CD4-positive, alpha-beta T cell treated with Interleukin-6 at 100 ng/mL for 8 hours (primary cell): ENCODE measurements at places on chromosomes 16 and 17.

GRCh38 chr17:42097691-42098631 lies at the start of gene ZNF385C:
Gene ZNF385C (minus strand): TSS chr17:42098473. CDS start chr17:42063056, 35,417 bp downstream.
- DNase-seq = peak; percentile 19

DNA sequence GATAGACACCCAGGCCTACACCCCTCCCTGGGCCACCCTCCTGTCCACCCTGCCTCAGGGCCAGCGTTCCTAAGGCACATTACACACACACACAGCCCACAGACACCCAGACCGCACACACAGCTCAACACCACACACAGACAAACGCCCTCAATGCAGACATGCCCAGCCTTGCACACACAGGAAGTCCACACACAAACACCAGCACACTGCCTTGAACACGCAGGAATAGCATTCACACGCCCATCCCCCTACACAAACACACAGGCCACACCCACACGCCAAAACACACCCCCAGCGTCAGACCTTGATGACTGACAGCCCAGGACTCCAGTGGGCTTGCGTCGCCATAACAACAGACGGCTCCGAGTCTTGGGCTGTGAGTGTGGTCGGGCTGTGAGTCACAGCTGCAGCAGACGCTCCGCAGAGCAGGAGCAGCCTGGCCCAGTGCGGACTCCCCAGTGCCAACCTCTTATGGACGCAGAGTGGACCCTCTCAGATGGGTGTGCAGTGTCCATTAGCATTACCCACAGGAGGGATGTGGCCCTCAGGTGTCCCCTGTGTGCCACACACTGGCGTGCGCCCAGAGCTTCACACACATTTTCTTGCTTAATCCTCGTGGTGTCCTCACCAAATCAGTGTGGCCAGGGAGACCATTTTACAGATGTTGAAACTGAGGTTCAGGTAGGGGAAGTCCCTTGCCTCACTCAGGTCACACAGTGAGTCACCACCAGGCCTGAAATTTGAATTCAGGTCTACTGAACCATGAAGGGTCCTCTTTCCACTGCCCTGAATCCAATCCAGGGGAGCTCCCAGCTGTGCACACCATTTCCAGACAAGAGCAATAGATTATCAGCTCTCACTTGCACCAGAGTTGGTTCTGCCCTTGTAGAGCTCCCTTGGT lies 17.8 kb upstream of the RAI1 start:
- peak; percentile 69 for DNase-seq

DNA sequence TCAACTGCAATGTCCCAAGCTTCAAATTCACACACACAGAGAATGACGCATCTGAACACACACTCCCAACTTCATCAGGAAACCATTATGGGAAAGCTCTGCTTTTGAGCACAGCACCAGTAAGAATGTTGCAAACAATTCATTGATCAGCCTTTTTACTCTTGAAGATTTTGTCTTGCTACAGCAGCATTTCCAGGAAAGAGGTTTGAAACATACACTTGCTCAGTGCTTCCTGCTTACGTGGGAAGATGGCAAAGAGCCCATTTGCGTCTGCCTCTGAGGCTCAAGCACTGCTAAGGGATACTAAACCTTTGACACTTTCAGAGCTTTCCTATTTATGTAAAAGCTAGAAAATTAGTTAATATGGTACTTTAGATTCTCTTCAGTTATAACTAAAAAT lies 77.2 kb upstream of the MON1B start:
- no peak for DNase-seq

- DNase-seq = no peak
Observed at GRCh38 chr16:73365016-73365551, 317.2 kb upstream of the ZFHX3 start.

GRCh38 chr17:49101054-49101534 lies 31.5 kb upstream of the B4GALNT2 start:
- DNase-seq = no peak

DNA sequence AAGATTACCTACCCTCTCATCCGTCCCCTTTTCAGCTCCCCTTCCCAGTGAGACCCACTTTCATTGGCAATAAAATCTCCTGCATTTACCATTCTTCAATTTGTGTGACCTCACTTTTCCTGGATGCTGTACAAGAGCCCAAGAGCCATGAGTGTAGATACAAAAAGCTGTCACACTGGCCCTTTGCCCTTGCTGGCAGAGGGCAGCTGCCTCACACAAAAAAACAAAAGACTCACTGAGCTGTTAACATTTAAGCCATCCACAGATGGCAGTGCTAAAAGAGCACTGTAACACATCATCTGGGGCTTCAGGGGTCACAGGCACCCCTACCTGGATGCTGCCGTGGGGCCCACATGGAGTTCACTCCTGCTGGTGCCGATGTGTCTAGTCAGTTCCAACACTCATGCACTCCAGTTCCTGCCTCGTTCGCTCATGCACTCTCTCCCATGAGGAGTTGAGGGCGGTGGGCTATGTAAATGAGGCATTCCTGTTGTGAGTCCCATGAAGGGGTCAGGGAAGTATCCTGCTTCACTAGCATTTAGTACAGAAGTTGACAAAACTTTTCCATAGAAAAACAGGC lies 123.1 kb downstream of the CA10 start:
- DNase-seq = no peak

DNA sequence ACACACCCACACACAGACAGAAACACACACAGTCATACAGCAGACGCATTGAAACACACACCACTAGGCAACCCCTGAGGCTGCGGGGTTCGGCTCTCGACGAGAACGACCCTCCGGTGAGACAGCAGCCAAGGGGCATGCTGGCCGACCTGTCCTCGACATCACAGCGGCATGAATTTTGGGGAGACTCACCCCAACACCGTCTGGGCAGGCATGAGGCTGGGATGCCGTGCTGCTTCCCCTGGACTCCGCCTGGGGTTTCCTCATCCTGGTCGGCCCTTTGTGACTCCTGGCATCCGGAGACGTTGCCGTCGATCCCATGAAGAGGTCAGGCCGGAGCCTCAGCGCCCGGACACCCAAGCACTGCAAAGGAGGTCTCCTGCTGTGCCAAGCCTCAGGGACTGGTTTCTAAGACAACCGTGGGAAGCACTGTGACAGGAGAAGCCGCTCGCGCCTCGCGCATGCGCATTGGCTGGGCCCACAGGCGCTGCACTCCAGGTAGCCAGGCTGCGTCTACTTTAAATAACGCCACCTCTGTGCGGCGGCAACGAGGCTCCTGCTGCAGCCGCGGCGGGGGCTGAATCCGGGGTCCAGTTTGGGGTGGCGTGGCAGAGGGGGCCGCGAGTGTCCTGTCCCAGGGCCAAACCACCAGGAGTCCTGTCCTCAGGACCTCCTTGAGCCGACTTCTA lies 13.8 kb upstream of the KCNJ18 start:
- no peak for DNase-seq

DNA sequence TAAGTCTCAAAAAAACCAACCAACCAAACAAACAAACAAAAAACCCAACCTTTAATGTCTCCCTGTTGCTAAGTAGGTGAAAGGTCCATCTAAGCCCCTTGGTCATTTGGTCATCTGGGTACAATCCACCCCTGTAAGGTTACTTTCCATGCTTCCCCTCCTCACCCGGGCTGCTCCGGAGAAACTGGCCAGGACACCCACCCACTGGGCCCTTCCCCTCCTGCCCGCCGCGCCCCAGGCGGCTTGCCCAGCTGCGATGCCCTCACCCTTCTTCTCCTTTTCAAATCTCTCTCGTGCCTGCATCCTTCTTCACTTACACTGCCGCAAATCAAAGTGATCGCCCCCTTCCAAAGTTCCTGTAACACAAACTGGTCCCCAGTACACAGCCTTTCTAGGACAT lies 2.0 kb downstream of the NTAN1 start:
- DNase-seq = no peak

- no peak for DNase-seq
Observed at GRCh38 chr16:65698791-65699321, 577.0 kb upstream of the CDH11 start.

DNA sequence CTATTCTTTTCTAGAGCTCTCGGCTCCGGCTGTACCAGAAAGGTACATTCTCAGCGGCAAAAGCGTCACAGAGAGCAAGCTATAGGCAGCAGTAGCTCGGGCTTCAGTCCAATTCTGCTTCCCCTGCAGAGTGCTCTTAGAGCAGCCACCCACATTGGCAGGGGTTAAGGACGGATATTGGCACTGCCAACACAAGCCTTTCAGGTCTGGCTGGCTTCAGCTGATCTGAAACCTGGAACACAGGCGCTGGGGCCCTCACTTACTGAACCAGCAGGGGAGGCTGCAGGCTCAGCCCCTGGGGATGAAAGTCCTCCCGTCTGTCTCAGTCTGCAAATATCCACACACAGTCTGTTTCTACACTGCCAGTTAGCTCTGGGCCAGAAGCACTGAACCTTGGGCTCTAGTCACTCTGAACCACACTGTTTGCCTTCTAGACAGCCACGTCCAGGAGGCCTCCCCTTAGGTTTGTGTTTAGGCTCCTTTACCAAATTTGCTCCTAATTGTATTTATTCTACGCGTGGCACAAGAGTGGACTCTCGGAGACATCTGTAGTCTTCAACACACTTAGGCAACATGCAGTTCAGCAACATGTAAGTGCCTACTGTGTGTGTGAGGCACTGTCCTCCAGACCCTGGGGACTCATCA lies 40.1 kb downstream of the HIC1 start:
- no peak for DNase-seq

DNA sequence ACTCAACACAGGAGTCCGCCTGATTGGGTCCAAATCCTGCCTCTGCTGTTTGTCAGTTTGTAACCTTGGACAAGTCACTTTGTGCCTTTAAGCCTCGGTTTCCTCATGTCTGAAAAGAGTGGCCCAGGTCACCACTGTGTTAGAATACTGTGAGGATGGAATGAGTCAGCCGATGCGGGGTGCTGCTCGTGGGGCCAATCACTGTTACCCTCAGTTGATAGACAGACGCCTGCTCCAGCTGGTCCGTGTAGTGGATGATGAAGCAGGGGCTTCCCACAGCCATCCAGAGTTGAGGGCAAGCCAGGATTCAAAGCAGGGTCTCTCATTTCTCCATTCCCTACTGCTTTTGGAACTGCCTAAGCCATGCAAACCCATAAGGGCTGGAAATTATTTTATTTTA lies 5.8 kb downstream of the FBXL19 start:
- DNase-seq = no peak

DNA sequence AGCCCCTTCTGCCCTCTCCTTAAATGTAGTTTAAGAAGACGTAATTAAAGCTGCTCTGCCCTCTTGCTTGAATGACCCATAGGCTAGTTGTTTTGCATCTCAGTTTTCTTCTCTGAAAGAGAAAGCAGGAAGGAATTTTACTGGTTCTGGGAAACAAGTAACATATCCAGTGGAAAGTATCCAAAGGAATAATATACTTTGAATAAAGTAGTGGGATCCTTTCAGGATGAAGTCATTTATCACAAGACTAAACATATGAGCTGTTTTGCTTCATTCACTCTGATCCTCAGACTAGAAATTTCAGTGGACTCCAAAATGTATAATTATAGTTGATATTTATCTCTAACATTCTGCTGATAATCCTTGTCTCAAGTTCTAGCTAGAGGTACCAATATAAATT lies 1297.6 kb upstream of the GOT2 start:
- no peak for DNase-seq

- no peak for DNase-seq
Observed at GRCh38 chr17:2962729-2963128, 100.7 kb downstream of the OR1D5 start.

GRCh38 chr17:3986270-3986938 lies 22.2 kb upstream of the ATP2A3 start:
- DNase-seq = no peak

- no peak for DNase-seq
Observed at GRCh38 chr16:64669573-64669972, 452.3 kb downstream of the CDH11 start.

- peak; percentile 49 for DNase-seq
Observed at GRCh38 chr16:30659507-30660423, 1.5 kb downstream of the FBRS start.

GRCh38 chr17:76005263-76006149 lies 4.9 kb downstream of the CDK3 start:
- peak; percentile 77 for DNase-seq

GRCh38 chr16:77169650-77170236 lies 21.2 kb upstream of the MON1B start:
- DNase-seq = peak; percentile 12

- DNase-seq = no peak
Observed at GRCh38 chr16:9867176-9867575, 315.1 kb downstream of the GRIN2A start.

DNA sequence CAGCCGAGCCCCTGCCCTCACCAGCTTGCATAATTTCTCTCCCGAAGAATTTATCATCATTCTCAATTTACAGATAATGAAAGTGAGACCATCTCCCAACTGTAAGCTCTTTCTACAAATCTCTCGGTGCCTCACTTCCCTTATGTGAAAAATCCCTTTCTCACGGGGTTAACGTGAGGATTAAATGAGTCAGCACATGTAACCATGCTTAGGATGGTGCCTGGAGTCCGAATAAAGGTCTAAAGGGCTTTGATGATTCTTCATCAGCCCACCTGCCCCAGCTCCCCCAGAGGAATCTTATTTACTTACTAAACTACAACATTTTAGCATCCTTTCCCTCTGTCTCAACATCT lies 24.8 kb upstream of the PIK3R6 start:
- DNase-seq = no peak

- no peak for DNase-seq
Observed at GRCh38 chr16:68972720-68973119, 129.4 kb downstream of the TANGO6 start.

DNA sequence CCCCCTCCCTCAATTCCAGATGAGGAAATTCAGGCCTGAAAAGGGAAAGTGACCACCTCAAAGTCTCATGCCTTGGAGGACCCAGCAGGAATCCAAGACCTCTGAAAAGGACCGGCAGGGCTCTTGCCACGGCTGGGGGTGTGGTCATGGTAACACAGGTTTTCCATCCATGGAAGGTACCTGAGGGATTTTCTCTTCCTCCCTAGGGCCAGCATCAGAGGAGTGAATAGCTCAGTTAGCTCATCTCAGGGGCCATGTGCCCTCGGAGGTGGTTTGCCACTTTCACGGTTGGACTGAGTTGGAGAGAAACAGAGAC lies 1.3 kb downstream of the CIITA start:
- no peak for DNase-seq

DNA sequence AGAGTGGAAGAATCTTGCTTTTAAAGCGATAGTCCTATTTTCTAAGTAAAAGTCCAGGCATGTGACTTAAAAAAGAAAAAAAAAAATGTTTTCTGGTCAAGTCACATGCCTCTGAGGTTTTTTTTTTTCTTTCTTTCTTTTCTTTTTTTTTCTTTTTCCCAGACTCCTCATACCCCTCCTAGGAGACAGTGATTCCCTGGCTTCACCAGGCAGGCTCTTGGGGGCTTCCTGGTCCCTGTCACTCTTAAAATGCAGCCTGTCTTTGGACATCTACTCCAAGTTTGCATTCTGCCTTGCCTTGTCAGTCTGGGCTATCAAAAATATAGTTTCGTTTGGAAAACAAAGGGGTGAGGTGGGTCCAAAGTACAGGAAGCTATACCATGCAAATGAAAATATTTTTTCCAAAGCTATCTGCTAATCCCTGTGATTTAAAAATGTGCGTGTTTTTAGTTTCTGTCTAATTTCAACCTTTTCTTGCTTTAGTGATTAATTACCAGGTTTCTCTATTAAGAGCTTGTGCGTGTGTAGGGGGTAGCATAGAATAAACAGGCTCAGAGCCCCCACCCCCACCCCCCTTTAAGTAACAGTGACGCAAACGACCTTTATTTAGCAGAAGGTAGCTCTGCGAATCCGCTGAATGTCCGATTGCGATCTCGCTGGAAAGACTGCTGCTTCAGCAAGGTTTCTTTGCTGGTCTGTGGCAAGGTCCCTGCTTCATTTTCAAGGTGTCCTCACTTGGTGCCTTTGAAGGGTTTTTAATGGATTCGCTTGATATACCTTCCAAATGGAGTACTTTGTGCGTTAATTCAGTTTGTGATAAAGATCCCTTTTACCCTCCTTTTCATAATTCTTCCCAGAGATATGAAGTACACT lies 510.2 kb downstream of the WWOX start:
- no peak for DNase-seq
